ENCODE measurements at places on chromosomes 4 and X. TPM values are rescaled to one million over a fixed set of nuclear protein-coding genes. Genes with fewer than 3 reads are reported as not detected.

DNA sequence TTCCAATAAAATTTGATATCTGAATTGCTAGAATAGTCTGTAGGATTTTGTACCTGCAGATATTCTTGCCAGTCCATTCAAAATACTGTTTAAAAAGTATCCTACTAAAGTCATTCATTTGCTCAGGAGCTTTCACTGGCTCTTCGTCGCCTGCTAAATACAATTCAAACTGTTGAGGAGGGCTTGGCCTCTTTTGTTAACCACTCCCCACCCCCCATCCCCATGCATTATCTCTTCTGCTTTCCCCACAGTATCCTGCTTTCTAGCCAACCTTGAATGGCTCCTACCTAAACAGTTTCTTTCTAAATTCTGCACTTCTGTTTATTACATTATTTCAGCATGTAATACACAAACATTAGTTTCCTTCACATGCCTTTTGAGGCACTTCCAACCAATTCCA, 230.8 kb downstream of the CPE start:
- DNase-seq: no peak

PRRG3 gene
- 0.24 TPM for total RNA-seq

DNA sequence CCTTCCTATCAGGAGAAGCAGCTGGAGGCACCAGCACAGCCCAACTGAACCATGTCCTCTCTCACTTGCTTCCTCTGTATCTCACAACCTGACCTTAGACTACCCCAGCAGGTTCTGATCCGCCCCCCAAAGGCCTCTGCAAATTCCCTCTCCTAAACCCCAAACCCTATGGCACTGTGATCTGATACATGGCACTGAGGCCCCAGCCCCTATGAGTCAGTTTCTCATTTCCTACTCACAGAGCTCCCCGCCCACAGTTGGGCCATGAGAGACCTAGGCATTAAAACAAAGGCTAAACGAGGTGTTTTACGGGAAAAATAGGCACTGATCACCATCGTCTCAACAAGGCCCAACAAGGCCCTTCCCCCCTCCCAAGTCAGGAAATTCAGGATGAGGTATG, 19.1 kb downstream of the SASH3 start:
- DNase-seq: no peak

DNA sequence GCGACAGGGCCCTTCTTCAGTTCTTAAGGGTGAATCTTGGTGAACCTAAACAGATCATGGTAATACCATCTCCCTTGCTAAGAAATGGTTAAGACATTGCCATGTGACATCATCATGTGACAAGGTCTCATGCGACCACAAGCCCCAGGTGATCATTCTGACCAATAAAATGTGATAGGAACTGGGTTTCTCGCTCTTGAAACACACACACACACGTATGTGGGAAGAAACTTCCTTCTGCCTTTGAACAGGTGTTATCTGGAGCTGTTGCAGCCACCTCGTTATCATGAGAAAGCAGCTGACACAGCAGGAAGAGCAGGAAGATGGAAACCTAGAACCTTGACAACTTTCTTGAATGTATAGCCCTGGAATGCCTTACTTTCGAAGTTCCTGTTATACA, 10.2 kb downstream of the SOD3 start:
- no peak for DNase-seq

DNA sequence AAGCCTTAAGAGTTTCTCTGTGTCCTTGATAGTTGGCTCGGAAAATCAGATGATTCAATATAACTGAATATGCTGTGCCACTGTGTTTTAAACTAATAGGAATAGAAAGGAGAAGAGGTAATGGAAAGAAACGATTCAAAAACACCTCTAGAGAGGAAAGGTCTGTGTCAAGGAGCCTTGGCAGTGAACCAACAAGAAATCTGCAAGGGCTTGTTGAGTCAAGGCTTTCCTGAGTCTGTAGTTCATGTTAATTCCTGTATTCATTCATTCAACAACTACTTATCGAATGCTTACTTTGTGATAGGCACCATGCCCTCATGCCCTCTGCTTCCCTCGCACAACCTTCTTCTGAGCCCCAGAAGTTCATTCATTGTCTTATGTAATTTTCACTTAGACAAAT, 336.0 kb downstream of the PDHA2 start:
- DNase-seq: no peak

DNA sequence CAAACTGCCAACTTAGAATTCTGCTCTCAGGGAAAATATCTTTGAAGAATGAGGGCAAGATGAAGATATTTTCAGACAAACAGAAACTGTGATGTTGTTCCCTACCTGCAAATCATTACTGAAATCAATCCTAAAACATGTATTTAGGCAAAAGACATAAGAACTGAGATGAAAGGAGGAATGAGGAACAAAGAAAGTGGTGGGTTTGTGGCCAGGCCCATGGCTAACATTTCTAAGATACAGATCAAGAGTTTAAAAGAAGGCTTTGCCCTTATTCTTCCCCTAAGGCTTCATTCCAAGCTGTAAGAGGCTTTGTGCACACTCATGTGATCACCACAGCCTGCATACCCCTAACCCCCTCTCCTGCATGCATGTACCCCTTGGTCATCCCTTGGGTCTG, 46.5 kb downstream of the ADGRG2 start:
- no peak for DNase-seq

DNA sequence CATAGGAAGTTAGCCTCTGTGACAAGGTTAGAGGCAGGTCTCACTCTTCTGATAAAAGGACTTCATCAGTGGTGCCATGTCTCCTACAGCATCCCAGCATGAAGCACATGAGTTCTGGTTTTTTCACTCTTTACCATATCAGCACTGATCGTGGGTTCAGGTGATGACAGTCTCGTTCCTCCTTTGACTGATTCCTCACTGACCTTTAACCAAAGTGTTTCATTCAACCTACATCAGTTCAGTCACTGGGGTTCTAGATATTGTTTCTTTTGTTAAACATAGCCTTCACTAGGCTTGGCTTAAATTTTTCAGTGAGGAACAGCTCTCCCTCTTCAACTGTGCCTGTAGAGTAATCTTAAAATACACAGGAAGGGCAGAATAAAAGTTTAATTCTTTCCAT, 9.6 kb upstream of the MAGEA8 start:
- DNase-seq: no peak
